Fibroblast of upper back skin (primary cell): ENCODE measurements at places on chromosomes 12 and 14.
A peak's percentile ranks its signal among the peaks of the same experiment; 100 is the strongest.

DNA sequence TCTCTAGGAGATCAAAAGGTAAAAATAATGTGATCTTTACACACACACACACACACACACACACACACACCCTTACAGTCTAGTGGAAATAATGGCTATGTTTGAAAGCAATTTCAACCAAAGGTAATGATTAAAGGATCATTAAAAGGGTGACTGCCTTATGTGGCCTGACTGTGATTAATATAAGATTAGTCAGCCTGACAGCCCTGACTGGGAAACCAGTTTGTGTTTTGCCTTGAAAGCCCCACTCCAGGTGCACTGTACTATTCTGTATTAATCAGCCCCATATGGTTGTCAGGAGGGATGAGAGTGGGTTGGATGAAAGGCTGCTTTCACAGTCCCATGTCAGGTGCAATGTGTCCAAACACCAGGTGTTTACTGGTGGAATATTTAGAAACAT is 10.5 kb downstream of the RASSF9 start:
- DNase-seq: peak; percentile 16

GRCh38 chr12:99605-100004 is 33.0 kb downstream of the IQSEC3 start:
- peak; percentile 9 for DNase-seq

DNA sequence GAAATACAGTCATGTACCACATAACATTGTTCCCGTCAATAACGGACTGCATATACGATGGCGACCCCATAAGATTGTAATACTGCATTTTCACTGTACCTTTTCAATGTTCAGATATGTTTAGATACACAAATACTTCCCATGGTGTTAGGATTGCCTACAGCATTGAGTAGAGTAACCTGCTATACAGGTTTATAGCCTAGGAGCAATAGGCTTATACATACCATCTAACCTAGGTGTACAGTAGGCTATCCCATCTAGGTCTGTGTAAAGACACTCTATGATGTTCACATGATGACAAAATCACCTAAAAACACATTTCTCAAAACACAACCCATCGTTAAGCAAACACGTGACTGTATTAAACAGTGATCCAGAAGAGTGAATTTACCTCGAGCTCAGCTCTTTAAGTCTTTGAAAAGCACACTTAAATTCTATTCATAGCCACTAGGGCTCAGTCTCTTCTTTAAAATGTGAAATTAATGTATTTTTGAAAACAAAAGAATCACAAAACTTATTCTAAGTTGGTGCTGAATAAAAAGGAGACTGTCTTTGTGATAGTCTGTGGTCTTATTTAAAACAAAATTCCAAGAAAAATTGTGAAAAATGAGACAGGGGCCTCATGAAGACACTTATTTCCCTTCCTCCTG is 239.1 kb upstream of the ARID2 start:
- DNase-seq: no peak

GRCh38 chr12:4141348-4142270 is 132.0 kb upstream of the CCND2 start:
- DNase-seq: no peak

DNA sequence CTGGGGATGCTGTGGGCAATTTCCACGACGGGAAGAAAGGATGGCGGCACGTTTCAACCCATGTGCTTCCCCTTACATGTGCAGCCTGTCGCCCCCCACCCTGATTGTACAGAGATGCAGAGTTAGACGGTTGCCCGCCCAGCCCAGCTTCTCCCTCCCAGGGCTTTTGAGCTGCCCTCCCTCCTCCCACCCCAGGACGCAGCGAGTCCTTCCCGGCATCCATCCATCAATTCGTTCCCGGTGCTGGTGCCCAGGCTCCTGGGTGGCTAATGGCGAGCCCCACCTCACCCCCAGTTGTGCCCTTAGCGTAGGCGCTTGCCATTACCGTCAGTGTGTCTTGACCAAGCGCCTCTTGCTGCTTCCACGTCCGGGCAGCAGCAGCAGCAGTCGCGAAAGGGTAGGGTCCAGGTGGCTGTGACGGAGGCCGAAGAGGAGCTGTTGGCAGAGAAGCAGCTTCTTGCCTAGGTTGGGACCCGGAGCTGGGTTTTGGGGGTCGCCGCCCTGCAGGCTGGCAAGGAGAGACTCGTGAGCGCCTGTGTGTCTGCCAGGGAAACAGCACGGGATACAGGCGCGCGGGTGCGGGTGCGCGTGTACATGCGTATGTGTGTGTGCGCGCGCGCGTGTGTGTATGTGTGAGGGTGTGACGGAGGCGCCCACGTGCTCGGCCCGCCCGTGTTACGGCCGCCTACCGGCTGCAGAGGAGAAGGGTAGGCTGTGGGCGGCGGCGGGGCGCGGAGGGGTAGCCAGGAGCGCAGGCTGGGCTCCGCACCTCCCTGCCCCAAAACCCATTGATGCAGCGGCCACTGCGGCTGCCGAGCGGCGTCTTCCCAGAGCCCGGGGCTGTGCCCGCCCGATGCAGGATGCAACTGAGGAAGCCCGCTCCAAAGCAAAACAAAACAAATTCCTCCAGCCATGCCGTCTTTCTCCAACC is at the start of gene SLC6A15:
SLC6A15 (minus strand) TSS at position 602 of the 931 bp plus-strand sequence. CDS start 20,679 bp downstream, outside the sequence.
- peak; percentile 85 for DNase-seq

GRCh38 chr14:55577229-55577628 is 2.8 kb upstream of the KTN1 start:
- DNase-seq: no peak
